ENCODE measurements at places on chromosomes 1 and 21. TPM values are rescaled to one million over a fixed set of nuclear protein-coding genes. Genes with fewer than 3 reads are reported as not detected.

GRCh38 chr1:203405703-203406438 lies 54.9 kb upstream of the FMOD start:
- no peak for DNase-seq

DNA sequence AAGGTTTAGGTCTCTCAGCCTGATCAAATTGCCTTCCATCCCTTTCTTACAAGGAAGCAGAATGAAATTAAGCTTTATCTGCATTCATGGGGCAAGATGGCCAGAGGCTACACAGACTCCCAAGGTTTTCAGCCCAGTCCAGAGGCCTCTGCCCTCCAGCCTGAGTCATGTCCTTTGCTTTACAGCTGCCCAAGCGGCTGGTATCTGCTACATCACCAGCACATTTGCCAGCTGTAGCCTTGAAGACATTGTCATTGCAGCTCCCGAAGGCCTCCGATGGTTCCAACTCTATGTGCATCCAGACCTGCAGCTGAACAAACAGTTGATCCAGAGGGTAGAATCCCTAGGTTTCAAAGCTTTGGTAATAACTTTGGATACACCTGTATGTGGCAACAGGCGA lies 16.0 kb downstream of the HAO2 start:
- DNase-seq: no peak

- no peak for DNase-seq
Measured at GRCh38 chr21:31798842-31799704, 67.2 kb upstream of the SCAF4 start.

- no peak for DNase-seq
Measured at GRCh38 chr1:17155257-17155920, 36.1 kb upstream of the PADI2 start.

GRCh38 chr1:47866601-47867437 lies 130.4 kb downstream of the TRABD2B start:
- no peak for DNase-seq

DNA sequence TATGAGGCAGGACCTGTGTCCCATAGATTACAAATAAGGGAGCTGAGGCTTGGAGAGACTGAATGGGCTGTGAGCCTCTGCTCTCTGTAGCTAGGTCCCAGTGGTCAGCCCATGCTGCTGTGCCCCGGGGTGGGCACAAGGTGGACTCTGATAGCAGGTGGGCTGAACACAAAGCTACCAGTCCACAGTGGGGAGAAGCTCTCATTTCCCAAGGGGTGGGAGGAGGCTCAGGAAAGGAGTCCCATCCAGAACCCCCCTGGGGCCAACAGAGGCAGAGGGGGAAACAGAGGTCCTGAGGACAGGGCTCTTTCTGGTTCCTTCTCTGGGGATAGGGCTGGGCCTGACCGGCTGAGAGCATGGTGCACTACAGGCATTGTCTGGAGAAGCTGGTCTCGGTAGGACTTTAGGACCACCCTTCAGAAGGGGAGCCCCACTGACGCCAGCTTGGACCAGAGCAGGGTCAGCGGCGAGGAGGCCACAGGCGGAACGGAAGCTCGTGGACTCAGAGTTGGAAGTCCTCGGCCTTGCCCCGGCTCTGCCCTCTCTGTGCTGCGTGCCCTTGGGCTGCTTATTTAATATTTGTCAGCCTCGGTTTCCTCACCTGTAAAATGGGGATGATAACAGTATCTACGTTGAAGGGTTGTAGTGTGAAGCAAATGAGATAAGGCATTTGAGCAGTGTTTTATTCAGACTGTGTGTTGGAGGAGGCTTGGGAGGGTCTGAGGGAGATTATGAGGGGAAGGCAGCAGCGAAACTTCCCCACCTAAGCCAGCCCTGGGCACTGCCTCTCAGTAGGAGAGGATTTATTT lies 26.6 kb downstream of the SDE2 start:
- DNase-seq: no peak

DNA sequence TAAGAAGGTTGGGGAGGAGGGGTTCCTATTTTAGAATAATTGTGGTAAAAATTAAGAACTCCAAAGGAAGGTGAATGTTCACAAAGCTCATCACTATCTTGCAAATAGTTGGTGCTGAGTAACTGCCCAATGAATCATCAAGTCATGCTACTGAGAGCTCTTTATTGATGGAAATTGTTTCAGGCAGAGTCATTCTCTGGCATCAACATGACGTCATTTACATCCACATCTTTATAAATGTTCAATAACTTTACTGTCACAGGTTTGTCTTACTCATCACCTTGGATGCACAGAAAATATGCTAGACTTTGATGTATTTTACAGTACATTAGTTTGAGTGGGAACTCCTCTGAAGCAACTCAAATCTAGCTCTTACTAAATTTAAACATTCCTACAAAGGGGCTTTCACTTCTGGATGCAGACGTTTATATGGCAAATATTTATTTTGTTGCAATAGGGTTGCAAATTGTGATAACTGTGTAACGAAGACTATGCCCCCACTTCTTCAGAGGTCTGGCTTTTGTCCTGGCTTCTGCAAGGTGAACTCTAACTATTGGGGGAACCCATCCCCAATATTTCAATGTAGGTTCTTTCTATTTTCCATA lies 273.7 kb upstream of the AJAP1 start:
- DNase-seq: no peak

DNA sequence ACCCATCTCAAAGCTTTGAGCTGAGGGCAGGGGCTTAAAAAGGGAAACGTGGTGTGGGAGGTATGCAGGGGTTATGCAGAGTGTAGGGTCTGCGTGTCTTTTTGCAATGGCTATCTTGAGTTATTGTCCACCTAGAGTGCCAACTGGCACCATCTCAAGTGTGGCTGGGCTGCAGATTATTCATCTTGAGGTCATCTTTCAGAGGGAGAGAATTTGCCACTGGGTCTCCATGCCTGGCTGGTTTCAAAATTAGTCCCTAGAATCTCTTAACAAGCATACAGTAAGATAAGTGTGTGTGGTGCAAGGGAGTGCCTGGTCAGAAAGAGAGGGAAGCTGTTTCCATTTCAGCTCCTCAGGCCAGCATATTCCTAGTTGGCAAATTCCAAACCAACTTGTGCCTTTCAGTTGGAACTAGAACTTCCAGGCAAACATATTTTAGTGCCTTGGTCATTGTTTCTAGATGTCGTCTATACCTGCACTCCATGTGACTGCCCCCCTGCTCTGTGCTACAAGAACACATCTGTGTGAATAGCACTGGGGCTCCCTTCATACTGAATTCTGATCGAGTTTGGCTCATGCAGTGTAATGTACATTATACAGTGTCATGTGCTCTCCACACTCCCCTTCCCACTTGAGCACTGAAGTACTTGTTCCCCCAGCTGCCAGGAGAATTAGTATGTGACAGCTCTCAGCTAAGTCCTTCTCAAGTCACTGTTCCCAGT lies 5.0 kb upstream of the OR2T8 start:
- no peak for DNase-seq

DNA sequence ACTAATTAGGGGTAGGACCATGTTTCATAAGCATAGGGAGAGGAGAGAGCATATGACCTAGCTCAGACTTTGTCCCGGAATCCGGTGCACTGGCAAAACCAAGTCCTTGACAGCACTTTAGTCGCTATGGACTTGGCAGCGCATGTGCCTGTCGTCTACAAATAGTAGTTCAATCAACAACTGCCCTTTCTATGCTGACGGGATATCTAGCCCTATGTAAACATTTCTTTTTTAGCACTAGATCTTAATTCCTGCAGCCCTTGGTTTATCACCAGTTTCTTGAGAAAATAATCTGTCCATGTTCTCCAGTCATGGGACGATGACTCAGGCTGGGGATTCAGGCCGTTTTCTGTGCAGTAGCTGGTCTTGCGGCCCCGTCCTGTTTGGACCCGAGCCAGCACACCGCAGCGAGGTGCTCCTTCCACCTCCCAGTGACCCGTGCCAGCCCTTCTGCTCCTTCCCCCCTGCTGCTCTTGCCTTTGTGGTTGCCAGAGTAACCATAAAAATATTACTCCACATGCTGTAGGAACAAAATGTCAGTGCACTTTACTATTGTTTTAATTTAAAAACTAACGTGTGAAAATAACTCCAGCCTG lies 8.6 kb upstream of the MT1HL1 start:
- DNase-seq: no peak

DNA sequence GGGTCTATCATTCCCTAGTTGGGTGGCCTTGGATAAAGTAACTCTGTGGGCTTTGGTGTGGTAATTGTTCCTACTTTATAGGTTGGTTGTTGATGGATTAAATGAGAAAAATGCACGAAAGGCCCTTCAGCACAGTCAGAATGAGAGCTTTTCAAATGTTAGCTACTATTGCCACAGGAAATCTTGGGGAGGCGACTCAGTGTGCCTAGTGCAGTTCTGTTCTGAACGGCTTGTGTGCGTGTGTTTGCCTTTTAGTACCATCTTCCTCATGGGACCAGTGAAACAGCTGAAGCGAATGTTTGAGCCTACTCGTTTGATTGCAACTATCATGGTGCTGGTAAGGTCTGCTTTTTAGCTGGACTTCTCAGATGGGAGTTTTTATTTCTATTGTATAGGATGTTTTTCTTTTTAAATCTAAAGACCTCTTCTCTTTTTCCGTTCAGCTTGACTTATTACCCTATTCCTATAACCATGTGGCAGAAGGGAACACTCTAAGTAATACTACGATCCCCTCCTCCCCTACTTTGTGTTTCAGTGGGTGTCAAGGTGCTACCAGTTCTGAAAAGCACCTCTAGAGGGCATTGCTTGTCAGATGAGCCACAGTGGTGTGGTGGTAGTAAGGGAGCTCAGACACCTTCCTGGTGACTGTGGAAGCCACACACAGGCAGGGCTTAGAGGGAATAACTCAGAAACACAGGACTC lies 9.2 kb downstream of the SFT2D2 start:
- DNase-seq: no peak

OR2T29 gene
- total RNA-seq: not detected

DNA sequence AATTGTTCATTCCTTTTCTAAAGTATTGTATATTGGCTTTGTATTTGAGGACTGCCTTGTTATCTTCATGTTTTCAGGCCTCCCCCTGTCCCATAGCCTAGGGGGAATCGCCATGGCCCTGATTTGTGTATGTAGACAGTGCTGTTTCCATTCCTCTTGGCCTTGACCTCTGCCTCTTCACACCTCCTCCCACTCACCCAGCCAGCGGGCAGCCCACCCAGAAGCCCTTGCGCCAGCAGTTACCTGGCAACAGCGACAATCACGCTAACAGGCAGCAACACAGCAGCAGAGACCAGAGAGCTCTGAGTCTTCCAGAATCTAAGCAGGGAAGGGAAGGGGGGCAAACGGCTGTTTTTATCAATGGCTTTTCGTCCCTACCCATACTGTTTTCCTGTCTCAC lies 50.0 kb upstream of the NPL start:
- DNase-seq: peak; percentile 57

DNA sequence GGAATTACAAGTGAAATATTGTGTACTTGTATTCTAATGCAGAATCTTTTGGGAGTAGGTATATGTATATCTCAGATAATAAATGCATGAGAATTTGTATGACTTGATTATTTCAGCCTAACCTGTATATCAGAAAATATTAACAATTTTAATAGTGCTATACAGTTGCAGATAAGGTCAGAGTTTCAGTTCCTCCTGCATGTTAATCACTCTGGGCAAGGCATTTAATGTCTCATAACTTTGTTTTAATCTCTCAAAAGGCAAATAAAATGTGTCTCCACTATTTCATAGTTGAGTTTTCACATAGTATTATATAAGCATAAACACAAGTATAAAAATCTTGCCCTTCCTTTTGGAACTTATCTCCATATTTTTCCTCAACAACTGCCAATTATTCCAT lies 352.5 kb downstream of the KCNT2 start:
- no peak for DNase-seq

DNA sequence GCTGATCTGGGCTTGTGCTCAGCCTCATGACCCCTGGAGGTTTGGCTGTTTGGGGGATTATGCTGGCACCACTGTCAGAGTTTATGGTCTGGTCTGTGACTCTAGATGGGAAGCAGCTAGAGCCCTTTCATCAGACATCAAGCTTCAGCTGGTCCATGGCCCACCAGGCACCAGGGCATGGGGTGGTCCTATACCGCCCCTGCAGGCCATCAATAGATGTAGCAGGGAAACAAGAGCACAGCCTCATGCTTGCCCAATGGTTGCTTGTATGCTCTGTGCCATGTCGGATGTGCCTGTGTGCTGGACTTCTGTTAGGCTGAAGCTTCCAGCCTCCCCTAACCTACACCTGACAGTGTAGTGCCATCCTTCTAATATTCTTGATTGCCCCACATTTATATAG lies 71.1 kb upstream of the CD34 start:
- DNase-seq: no peak

GRCh38 chr21:32599526-32599925 lies 12.7 kb downstream of the CFAP298 start:
- no peak for DNase-seq

F11R gene
- total RNA-seq: 3.5 TPM

DNA sequence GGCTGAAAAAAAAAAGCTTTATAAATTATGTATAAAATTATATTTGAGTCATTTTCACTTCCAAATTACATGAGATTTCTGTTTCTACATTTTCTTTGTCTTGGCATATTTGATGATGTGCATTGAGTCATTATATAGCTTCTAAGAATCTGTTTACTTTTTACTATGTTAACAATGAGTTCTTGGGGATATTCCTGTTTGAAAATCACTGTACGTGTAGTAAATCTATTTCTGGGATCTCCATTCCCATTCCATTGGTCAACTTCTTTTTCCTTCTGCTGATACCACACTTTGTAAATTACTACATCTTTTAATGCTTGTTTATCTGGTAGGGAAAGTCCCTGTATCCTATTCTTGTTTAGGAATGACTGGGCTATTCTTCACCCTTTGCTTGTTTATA lies 43.6 kb downstream of the TNFRSF9 start:
- DNase-seq: no peak

DNA sequence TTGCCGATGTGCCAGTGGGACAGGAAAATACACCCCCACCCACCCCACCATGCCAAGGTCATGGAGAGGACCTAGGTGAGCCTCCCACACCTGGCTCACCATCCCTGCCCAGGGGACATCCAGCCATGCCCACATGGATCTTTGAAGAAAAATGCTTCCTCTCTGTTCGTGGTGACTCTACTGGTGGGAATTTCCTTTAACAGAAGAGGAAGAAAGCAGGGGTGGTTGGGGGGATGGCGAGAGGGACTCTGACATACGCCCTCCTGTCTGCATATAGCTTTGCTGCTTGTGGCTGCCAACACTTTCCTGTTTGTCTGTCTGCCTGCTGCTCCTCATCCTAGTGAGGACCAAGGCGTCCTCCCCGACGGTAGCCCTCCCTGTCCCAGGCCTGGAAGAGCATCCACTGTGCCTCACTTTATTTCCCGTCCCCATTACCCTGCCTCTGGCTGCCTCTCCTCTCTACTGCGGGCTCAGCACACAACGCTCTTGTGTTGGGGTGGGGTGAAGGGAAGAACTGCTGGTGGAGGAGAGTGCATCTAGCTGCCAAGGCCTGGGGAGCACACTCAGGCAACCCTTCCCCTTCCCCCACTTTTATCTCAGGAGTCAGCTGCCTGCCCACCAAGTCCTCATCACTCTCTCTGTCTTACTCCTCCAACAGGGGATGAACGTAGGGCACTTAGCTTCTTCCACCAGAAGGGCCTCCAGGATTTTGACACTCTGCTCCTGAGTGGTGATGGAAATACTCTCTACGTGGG lies 2.5 kb downstream of the SEMA4A start:
- DNase-seq: no peak

- no peak for DNase-seq
Measured at GRCh38 chr1:174324939-174325338, 122.8 kb upstream of the GPR52 start.

Measured in neural crest cell (in vitro differentiated cells).